ENCODE measurements at places on chromosomes 7 and 10.

DNA sequence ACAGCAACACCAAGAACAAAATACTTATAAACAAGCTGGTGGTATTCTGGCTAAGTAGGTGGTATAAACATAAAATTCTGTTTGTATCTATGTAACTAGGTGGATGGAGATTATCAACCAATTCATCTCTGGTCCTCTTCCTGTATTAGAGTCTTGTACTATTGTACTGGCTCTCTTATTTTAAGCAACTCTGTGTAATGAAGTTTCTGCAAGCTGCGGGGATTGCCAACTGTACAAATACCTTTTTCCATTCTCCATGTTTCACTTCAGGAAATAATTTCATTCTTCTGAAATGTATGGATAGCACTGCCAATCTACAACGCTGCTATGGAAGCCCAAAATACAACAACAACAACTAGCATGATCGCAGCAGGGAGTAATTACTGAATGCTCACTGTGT, 44.8 kb downstream of the JAZF1 start:
- DNase-seq: no peak

GRCh38 chr10:83991986-83992753, 147.1 kb upstream of the GHITM start:
- DNase-seq: no peak

GRCh38 chr10:27838361-27838760, 92.7 kb upstream of the MKX start:
- no peak for DNase-seq

GRCh38 chr10:52232561-52233350, 81.3 kb upstream of the DKK1 start:
- DNase-seq: no peak

- DNase-seq: no peak
These were observed 1174.5 kb downstream of the SORCS1 start for GRCh38 chr10:105989995-105990394.

DNA sequence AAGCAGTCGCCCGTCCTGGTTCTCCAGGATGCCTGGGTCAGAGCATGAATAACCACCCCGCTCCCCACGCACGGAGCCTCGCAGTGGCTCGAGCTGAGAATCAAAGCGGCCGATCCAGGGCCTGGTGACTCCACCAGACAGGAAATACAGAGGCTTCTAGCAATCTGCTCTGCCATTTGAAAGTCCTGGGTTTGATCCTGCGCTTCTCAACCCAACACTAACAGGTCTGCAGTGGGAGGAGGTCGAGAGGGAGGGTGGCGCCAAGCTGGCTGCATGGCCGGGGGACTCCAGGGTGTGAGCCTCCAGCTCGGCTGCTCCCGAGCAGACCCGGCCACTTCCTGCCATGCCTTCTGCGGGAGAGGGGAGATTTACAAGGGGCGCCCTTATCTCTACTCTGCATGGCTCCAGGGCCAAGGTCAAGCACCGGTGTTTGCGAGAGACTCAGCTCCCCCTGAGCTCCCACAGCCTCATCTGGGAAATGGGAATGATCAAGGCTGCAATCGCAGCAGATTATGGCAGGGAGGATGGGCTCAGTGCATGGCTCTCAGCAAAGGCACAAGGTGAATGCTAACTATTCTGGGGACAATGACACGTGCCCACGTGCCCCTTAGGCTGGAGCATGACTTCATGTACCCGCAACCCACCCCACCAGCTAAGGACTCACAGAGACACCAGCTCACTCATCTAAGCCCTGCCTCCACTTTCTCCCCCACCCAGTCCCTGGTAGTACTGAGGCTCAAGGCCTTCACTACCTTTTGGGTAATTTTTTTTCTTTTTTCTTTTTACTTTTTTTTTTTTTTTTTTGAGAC, 73.9 kb upstream of the TNRC18 start:
- DNase-seq: no peak

DNA sequence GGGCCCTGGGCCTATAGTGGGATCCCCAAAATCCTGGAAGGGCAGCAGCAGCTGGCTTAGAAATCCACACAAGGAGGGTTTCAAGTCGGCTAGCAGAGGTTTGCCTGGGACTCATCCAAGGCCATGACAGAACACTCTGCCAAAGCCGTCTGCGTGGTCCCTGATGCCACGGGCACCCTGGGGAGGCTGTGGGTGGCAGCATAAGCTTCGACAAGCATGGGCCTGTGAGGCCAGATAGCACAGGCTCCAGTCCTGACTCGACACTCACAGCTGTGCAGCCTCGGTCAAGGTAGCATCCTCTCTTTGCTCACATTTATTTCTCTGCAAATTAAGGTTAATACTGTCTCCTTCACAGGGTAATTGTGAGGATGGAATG, 138.3 kb downstream of the JCAD start:
- no peak for DNase-seq

DNA sequence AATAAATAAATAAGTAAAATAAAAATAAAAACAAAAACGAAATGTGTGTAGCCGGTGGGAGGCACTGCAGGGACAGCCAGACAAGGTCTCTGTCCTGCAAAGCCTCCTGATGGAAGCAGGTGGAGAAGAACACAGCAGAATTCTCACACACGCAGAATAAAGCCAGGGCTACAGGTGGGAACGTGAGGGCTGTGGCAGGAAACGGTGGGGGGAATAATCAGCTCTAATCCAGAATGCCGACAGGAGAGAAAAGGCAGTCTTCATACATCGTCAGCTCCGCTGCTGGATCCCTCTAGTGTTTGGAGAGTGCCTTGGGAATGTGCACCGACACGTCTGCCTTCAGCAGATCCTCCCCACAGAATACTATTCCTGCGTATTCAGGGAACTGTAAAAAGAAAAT, 6.8 kb upstream of the SNX8 start:
- DNase-seq: no peak
